ENCODE measurements at places on chromosomes 7 and 10.

DNA sequence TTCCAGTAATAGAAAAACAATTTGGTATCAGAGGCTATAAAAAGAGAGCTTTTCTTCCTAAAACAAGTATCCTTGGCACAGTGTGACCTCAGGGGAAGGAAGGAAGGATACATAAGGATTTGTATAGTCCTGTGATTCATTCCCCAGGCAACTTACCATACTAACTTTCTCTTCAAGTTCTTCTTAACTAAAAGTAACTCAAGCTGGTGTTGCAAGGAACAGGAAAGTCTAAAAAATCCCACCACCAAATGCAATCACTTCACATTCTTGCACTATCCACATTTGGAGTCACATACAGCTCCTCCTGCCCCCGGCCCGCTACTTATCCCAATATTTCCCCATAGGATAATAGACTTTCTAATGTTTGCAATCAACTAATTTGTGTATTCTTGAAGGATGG lies 84.8 kb downstream of the PRKAG2 start:
- DNase-seq, result no peak

DNA sequence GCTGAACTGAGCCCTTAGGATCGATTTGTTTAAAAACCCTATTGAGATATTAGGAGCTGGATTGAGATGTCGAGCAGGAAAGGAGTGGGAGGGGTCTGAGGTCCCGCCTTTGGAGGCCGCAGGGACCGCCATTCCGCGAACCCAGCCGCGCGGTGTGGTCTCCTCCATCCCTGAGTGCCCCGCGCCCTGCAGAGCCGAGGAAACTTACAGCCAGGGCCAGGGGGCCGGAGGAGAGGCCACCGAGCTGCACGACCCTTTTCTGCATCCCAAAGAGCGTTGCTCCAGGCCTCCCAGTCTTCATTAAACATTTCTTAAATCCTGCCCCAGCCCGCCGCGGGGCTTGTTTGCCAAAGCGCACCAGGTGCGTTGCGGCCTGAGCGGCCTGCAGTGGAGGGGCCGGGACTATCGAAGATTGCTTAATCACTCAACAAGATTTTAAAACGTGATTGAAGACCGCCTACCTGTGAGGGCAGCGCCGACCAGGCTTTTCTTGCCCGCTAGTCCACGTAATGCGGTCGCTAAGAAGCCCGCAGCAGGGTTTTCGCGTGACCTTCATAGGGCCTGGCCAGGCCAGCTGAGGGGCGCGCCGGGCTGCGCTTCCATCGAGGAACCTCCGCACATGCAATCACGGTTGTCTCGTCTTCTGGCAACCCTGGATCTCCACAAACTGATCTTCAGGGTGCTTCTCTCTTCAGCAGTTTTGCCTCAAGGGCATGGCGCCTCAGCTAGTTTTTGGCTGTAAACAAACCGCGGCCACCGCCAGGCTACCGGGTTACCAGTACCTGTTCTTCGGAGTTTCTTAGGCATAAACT lies 2.0 kb upstream of the CTBP2 start:
- DNase-seq, result no peak

DNA sequence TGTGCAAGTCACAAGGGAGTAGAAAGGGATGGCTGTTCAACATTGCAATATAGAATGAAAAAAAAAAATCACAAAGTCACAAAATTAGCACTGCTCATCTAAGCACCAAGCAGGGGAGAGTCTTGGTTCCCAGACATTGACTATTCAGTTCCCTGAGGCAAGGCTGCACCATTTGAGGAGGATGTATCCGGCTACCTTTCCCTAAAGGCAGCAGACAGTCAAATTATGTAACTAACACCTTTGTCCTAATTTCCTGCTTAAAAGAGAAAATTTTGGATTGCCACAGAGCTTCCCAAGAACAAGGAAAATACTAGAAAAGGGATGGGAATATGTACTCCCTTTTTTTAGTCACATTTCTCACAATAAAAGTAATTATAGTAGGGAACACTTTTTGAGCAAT lies 148.1 kb downstream of the PCLO start:
- no peak for DNase-seq

GRCh38 chr7:114112806-114113205 lies 194.0 kb upstream of the PPP1R3A start:
- no peak for DNase-seq

All from stimulated activated CD8-positive, alpha-beta memory T cell treated with anti-CD3 and anti-CD28 coated beads, Interleukin-15, amount 100 ng/mL, for 24 hours (primary cell).